ENCODE measurements at places on chromosomes 12 and 14.

DNA sequence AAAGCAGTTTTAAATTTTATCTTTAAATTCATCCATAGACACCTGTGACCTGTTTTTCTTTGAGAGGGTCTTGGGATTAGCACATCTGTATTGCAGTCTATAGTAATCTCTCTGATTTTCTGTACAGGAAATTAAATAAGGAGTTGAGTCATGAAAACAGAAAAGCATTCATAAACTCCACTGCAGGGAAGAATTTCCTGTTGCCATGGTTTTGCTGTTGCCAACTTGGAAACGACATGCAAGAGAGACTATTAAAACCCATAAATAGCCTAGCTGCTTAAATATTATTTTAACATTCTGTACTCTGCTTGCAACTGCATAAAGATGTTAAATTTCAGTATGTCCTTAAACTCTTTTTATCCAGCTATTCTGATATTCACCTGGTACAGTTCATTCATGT is 281.0 kb upstream of the RGS6 start:
- peak; percentile 74 for DNase-seq

DNA sequence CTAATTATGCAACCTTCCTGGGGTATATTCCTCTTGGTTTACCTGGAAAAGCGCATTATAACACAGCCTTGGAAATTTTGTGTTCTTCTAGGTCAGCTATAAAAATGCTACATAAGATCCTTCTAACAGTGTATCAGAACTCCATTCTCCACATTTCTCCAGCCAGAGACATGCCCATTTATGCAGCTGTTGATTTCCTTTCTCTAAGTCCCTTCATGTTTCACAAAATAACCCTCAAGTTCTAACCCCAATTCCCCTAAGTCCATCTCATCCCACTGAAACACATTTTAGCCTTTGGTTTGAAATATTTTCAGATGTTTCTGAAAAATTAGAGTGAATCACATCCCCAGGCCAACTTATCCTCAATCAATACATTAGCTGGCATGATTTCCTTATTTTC is 20.9 kb upstream of the HDAC7 start:
- DNase-seq = no peak

- no peak for DNase-seq
These were observed 107.2 kb upstream of the VASH1 start for GRCh38 chr14:76653875-76654572.

- no peak for DNase-seq
These were observed 20.5 kb downstream of the RNF10 start for GRCh38 chr12:120554678-120555077.

DNA sequence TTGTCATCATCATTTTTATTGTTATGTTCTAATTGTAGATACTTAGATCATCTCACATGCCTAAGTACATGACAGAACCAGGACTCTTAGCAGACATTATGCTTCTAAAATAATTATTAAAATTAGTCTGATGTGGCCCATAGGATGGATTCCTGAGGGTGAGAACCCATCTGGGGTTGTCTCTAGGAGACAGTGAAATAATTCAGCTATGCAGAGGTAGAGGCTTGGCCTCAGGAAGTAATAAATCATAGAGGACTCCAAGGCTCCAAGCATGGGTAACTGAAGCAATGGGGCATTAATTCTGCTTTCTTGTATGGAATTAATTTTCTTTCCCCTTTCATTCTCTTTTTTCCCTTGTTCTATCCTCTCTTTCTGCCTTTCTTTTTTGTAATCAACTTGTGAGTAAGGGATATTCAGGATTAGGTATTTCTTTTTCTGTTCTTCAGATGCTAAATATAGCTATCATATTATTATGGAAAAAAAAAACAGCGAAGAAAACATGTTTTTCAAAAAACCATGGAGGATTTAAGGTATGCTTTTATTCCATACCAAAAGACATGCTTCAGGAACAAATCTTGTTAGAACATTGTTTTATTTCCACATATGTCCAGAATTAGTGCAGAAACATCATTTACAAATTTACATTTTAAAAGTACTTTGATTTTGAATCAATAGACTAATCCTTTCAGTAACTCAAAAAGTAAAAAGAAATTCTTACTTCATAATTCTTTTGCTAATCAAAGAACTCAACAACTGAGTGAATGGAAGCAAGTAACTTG is 263.2 kb downstream of the TRHDE start:
- DNase-seq = no peak

DNA sequence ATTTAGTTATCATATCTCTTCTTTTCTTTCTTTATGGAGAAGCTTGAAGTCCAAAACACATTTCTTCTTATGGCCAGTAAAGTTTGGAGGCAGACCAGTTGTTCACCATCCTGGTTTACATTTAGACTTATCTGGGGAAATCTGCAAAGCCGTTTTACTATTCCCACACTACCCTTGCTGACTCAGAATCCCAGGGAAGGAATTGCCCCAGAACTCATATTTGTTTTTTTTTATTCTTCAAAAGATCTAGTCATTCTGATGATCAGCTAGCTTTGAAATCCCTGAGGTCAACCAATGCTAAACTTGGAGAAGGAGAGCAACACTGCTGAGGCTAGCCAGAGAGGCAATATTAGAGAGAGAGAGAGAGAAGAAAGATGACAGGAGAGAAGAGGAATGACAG is 12.3 kb upstream of the LMO3 start:
- DNase-seq = no peak

DNA sequence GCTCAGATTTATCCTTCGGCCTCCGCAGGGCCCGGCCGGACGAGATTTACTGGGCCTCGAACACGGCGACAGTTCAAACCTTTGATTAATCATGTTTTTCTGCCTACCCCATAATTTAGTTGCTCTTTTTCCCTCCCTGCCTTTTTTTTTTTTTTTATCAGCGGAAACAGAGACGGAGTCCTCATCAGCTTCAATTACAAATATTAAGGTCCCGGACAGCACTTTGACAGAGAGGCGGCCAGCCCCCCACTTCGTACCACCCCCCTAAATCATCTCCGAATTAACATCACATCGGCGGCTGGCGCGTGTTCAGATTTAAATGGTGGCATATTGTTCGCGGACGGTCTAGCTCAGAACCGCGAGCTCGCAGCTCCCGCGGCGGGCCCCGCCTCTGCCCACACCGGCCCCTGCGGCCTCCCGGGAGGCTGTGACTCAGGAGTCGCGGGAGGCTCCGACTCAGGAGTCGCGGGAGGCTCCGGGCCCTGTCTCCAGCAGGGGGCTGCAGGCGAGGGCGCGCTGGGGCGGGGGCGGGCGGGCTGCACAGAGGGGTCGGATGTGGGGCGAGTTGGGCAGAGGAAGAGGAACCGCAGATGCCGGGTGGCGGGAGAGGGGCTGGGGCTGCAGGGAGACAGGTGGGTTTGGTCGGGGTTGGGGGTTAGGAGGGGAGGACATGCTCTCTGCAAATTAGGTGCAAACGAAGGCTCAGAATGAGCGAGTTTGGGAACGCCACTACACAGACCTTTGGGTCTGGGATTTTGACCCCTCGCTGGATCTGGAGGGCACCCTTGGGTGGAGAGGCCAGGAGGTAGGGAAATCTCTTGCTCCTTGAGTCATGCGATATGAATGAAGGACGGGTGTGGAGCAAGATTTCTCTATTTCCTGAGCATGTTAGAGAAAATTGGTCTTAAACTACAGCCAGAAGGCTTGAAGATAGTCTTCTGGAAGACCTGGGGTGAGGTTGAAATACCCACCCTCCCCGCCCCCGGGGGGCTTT is 19.6 kb upstream of the ATP5MC2 start:
- no peak for DNase-seq

DNA sequence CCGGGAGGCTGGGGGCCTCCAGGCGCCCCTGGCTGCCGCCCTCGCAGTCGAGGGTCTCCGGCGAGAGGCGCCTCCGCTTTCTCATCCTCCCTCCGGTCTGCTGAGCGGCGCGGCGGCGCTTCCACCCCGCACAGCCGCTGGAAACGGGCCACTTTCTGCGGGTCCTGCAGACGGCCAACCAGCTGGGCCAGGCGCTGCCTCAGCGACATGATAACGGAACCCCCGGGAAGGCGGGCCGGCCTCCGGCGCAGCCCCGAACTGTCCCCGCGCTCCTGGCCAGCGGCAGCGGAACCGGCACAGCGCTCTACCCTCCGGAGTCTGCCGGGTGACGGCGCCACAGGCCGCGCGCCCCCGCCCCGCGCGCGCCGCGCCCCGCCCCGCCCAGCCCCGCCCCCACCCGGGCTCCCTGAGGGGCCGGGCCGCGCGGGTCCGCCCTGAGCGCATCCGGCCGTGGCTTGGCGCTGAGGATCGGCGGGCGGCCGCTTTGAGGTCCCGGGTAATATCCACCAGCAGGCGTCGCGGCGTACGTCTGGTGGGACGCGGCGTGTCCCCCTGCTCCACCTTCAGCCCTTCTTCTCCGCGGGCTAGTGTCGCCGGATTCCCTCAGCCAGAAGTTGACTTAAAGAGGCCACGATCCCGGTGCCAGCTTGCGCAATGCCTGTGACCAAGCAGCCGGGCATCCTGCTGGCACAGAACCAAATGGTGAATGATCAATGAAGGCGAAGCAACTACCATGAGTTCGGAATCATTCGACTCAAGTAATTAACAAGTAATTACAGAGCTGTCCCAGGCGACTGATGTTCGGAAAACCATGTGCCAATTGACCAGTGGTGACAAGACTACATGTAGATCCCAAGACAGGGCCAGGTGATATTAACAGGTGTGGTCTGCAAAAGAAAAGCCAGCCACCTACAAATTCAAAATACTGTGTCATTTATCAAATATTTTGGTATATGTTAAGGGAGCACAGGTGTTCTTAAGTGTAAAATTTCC is at the start of gene SGPP1:
TSS of gene SGPP1 (minus strand) at position 330 of the 993 bp plus-strand sequence. CDS start at position 209, 121 bp downstream.
- no peak for DNase-seq

GRCh38 chr12:75986001-75986746 is 45.4 kb downstream of the PHLDA1 start:
- DNase-seq = no peak

- no peak for DNase-seq
These were observed 1.9 kb downstream of the RIMKLB start for GRCh38 chr12:8699714-8700113.

Data from retinal pigment epithelial cell (primary cell).